GM23338 (cell line): ENCODE measurements at places on chromosomes 3 and 15. TPM values are rescaled to one million over a fixed set of nuclear protein-coding genes. Genes with fewer than 3 reads are reported as not detected.

- no peak overlapping the region for H3K4me3 ChIP-seq
- no peak overlapping the region for H3K27ac ChIP-seq
- H3K27me3 ChIP-seq = no peaks in the 10 kb centered on the region
- peaks cover 12% of the 10 kb centered on the region; the same call in 1 of the 2 replicates for H3K4me1 ChIP-seq
- H3K36me3 ChIP-seq = no peaks in the 10 kb centered on the region
- DNase-seq = no peak
Observed at GRCh38 chr3:78165876-78166275, 1126.0 kb downstream of the ROBO2 start.

PLSCR4 gene
- 1.4 and 2.9 TPM in 2 replicates for polyA plus RNA-seq

SYNPR gene
- polyA plus RNA-seq = 0.55 and 1.0 TPM in 2 replicates

DNA sequence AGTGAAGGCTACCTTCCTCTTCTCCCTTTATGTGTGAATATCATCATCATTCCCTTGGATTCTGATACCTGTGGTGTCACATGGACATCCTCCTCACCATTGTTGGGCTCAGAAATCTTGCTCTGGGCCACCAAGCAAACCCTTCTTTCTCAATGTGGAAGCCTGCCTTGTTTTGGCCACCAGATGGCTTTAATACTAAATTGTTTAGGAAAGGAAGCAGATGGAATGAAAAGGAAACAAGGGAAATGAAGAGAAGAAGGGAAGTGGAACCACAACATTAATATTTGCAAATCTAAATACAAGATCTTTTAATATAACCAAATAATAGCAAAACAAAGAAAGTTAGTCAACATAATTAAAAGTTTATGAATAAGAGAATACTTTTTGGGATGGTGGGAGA, 14.0 kb downstream of the FAM227B start:
- no peak overlapping the region for H3K27ac ChIP-seq
- H3K4me1 ChIP-seq = peaks cover 4% of the 10 kb centered on the region; the same call in 1 of the 2 replicates
- H3K4me3 ChIP-seq = no peak overlapping the region
- peak; percentile 21 for DNase-seq
- H3K36me3 ChIP-seq = no peaks in the 10 kb centered on the region
- no peaks in the 10 kb centered on the region for H3K27me3 ChIP-seq

LIPC gene
- polyA plus RNA-seq = not detected in 2 replicates

SSR3 gene
- 161 and 173 TPM in 2 replicates for polyA plus RNA-seq

- H3K4me3 ChIP-seq = no peak overlapping the region
- H3K4me1 ChIP-seq = peaks cover 5% of the 10 kb centered on the region; the same call in 1 of the 2 replicates
- no peaks in the 10 kb centered on the region for H3K36me3 ChIP-seq
- H3K27ac ChIP-seq = no peak overlapping the region
- DNase-seq = no peak
Observed at GRCh38 chr3:158765518-158766205, 33.4 kb upstream of the RARRES1 start.

ARPIN gene
- 0.68 and 0.79 TPM in 2 replicates for polyA plus RNA-seq

DNA sequence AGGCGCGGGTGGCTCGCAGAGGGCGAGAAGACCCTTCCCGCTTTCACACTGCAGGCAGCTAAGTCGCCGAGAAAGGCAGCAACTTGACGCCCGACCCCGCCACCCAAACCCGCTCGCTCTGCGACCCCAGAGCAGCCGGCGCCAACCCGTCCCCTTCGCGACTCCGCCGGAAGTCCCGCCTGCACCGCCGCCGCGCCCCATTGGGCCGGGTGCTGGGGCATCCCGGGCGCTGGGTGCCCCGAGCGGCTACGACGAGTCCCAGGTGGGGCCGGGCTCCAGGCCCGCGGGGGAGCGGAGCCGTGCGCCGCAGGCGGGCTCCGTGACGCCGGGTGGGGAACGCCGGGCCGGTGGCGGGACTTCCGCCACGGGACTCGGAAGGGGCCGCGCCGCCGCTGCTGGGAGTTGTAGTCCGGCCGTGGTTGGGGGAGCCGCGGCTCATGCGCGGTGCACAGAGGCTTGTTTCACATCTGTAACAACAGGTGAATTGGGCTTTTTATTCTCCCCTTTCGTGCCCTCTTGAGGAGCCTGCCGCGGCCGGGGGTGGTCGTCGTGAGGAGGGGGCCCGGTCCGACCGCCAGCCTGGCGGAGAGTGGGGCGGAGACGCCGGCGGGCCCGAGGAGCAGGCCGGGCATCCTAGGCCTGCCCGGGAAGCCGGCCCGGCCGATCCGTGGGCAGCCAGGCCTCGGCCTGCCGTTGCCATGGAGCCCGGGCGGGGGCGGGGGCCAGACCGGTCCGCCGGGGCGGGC, at the start of gene DHX30:
DHX30 (plus strand) TSS at position 405 of the 746 bp plus-strand sequence. CDS start 7,546 bp downstream, outside the sequence.
- peak within 1 kb of the TSS; percentile 93 for H3K27ac ChIP-seq
- H3K27me3 ChIP-seq = no peaks in the 10 kb centered on the region
- H3K4me1 ChIP-seq = peaks cover 17% of the 10 kb centered on the region
- H3K36me3 ChIP-seq = peaks cover 7% of the 10 kb centered on the region; the same call in 1 of the 2 replicates
- H3K4me3 ChIP-seq = peak within 1 kb of the TSS; percentile 98

LRRC31 gene
- polyA plus RNA-seq = not detected in 2 replicates

- peak overlapping the region; percentile 88 for H3K27ac ChIP-seq
- H3K27me3 ChIP-seq = no peaks in the 10 kb centered on the region
Observed at GRCh38 chr15:72475674-72476073, 1.5 kb downstream of the ARIH1 start.

GRCh38 chr3:194801461-194802432, 116.1 kb downstream of the FAM43A start:
- no peaks in the 10 kb centered on the region for H3K27me3 ChIP-seq
- H3K4me3 ChIP-seq = no peak overlapping the region
- H3K27ac ChIP-seq = no peak overlapping the region
- no peak for DNase-seq
- no peaks in the 10 kb centered on the region for H3K4me1 ChIP-seq

DNA sequence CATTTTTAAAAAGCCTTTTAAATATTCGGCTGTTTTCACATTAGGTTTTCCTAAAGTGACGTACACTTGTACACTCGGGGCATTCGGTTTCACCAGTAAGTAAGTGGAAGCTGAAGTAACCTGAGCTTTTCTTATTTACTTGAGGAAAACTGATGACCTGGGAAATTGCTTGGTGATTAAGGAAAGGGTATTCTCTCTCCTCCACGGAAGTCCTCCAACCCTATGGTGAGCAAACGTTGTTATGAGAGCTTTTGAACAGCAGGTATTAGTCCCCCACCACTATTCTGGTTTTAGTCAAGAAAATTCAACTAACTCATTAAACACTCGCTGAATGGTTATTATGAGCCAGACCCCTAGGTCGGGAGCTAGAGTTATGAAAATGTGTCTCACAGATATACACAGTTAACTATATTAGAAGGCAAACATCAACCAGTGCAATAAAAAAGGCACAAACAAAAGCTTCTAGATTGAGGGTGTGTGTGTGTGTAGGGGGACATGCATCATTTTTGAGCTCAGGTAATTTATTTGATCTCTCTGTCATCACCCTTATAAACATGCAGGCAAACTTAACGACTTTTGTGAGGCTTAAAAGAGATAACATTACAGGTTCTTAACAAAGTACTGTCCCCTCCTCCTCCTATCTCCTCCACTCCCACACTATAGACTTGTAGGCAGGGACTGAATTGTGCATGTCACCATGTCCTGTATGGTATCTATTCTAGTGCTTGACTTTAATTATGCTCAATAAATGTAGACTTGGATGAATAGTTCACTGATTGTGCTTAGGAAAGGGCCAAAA, 143.3 kb upstream of the MB21D2 start:
- no peak overlapping the region for H3K27ac ChIP-seq
- no peak for DNase-seq
- no peak overlapping the region for H3K4me3 ChIP-seq
- H3K36me3 ChIP-seq = no peaks in the 10 kb centered on the region

- H3K27ac ChIP-seq = no peak overlapping the region
- peaks cover 7% of the 10 kb centered on the region; the same call in 1 of the 2 replicates for H3K36me3 ChIP-seq
- DNase-seq = no peak
- H3K4me1 ChIP-seq = peaks cover 29% of the 10 kb centered on the region
Observed at GRCh38 chr15:63430766-63431451, 49.3 kb upstream of the CA12 start.

DNA sequence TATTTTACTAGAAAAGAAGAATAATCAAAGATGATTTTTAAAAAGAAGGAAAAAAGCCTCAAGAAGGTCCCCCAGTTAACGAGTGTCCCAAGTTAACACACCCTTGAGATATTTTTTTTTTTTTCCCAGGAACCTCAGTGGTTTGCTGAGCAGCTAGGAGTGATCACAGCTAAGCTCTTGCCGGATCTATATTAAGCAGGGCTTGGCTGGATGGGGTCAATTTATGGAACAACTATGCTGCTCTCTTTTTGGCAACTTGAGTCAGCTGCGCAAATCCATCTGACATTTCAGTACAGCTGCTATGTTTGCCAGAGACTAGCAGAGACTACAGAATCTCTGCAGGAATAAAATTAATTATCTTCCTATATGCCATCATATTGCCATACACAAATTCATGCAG, at the start of gene LMOD3:
LMOD3 (minus strand) TSS at position 193 of the 400 bp plus-strand sequence. CDS start 209 bp downstream, outside the sequence.
- no peak within 1 kb of the TSS for H3K4me3 ChIP-seq
- H3K27me3 ChIP-seq = no peaks in the 10 kb centered on the region
- H3K4me1 ChIP-seq = peaks cover 3% of the 10 kb centered on the region; the same call in 1 of the 2 replicates
- H3K27ac ChIP-seq = no peak within 1 kb of the TSS

SNX33 gene
- polyA plus RNA-seq = 4.9 and 6.2 TPM in 2 replicates

KBTBD13 gene
- polyA plus RNA-seq = 0.09 TPM in 1 of 2 replicates, not detected in the other

DGKG gene
- 0.17 and 0.31 TPM in 2 replicates for polyA plus RNA-seq
